Large intestine (tissue), 12 donors: ENCODE measurements at places on chromosomes 5 and 9.

- no peak for DNase-seq
Observed at GRCh38 chr5:71830681-71831539, 111.8 kb downstream of the CARTPT start.

DNA sequence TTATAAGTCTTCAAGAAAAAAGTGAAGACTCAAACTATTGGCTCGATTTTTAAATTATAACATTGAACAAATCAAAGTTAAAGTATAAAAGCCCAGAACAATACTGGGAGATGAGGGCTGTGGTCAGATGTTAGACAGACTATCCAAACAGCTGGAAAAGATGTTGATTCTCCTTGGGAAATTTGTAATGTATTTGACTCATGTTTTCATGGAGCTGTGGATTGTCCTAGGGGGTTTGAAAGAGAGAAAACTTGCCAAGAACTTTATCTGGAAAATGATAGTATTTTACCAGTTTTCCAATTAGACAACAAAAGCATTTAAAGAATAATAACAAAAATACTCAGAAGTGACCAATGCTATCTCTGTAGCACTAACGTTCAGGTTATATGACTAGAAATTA is 339.2 kb downstream of the ARL15 start:
- DNase-seq = no peak

GRCh38 chr9:131831380-131832165 is 91.7 kb upstream of the RAPGEF1 start:
- no peak for DNase-seq

GRCh38 chr5:5331848-5332247 is 90.6 kb upstream of the ICE1 start:
- no peak for DNase-seq

- no peak for DNase-seq
Observed at GRCh38 chr9:130368631-130369103, 76.1 kb upstream of the ASS1 start.

DNA sequence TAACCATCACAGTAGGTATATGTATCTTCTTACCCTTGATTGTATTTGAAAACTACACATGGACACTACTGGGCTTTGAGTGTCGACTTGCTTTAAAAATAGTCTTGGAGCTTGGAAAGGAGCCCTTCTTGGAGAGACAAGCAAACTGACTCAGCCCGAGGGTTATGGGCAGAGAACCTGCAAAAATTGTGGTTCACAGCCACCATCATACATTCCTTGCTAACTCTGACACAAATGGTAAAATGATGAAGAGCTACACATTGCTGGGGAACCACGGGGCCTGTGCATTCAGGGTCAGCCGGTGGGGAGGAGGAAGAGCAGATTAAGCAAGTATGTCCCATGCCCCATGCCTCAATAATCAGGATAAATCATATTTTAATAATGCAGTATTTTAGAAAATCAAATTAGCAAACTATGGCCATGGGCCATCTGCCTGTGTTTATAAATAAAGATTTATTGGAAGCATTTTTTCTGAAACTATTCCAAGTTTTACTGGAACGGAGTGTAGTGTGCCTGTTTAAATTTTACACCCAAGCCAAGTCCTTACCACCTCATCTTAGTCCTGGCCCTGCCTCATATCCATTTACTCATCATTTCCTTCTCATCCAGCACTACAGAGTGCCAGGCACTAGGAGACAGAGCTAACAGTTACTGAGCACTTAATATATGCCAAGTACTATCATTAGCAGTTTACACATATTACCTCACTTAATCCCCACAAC is 195.7 kb downstream of the PALM2AKAP2 start:
- DNase-seq = no peak

- no peak for DNase-seq
Observed at GRCh38 chr9:13022756-13023155, 247.9 kb downstream of the LURAP1L start.

DNA sequence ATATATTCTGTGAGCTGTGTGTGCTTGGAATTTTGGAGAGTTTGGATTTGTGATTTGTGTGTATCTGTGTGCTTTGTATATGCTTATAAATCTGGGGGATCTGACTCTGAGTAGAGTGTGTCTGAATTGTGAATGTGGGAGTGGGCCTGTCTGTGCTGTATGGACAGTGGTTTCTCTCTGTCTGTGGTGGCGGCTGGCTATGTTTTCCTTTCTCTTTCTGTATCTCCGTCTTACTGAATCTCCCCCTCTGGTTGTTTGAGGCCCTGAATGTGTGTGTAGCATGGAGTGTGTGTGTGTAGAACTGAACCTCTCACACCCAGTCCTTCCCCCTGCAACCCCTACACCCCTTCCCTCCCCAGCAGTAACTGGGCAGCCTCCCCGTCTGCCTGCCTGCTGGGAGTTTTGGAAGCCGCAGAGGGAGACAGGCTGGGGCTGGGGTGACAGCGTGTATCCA is 4.7 kb downstream of the CXXC5 start:
- no peak for DNase-seq

GRCh38 chr5:61407706-61408270 is 75.7 kb downstream of the ZSWIM6 start:
- DNase-seq = no peak

DNA sequence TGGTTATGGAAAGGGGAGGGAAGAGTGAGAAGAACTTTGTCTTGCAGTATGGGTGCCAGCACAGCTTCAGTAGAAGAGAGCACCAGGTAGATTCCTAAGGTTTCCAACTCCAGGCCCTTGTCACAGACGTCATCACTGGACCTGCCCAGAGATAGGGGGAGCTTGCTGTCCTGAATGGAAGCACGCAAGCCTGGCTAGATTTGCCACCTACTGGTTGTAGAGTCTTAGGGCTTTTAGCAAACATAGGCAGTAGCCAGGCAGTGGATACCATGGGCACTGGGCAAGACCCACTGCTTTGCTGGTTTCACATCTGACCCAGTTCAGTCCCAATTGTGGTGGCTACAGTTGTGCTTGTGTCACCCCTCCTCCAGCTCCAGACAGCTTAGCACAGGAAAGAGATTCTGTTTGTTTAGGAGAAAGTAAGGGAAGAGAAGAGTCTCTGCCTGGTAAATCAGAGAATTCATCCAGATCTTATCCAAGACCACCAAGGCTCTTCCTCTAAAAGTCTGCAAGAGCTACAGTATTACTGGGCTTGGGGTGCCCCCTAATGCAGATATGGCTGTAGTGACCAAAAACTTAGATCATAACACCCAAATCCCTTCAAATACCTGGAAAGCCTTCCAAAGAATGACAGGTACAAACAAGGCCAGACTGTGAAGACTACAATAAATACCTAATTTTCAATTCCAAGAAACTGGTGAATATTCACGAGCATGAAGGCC is 158.9 kb downstream of the HINT1 start:
- DNase-seq = no peak

GRCh38 chr5:127518319-127518621 is 830 bp downstream of the PRRC1 start:
- DNase-seq = no peak

DNA sequence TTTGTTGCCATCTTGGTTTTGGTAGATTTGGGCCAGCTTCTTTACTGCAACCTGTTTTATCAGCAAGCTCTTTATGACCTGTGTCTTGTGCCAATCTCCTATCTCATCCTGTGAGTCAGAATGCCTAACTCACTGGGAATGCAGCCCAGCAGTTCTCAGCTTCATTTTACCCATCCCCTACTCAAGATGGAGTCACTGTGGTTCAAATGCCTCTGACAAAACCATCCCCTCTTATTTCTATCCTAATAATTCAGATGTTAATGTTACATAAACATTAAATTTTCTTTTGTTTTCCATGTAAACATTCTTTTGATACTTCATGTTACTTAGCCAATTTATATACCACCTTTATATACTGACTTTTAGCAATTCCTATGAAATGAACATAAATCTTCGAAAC is 746.3 kb downstream of the CDH18 start:
- DNase-seq = no peak

DNA sequence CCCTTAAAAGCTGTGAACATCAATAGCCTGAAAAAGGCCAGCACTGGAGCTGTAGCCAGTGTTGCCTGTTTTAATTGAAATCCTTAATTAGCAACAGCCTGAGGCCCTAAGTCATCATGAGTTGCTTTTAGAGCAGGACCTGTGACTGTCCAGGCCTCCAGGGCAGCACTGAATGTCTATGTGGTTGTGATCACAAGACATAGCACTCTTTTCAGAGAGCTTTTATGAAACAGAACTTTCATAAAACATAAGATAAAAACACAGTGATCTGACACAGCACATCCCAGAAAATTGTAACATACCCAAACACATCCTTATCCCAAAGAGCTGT is 85.5 kb upstream of the MYO10 start:
- no peak for DNase-seq

DNA sequence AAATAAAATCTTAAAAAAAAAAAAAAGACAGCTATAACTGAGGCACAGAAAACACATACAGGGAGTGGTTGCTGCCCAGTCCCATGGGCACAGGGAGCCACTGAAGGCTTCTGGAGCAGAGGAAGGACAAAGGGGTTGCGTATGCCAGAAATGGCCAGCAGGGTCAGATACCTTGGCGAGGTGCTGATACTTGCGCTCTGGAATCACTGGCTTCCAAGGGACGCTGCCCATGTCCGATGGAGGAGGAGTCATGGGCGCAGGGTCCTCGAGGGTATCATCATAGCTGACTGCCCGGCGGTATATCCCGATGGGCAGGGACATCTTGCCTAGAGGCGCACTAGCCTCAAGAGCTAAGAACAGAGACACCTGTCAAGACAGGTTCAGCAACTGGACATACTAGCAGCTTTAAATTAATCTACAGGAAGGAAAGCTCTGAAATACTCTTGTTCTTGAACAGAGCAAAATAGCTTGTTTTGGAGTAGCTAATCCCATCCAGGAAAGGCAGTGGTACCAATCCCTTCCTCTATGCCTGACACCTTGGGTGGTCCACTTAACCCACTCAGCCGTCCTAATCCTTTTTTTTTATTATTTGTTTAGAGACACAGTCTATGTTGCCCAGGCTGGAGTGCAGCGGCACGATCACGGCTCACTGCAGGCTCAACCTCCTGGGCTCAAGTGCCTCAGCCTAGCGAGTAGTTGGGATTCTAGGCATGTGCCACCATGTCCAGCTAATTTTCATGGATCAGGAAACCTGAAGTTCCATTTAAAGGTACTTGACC is 6.0 kb downstream of the KIAA1191 start:
- DNase-seq = no peak

GRCh38 chr5:143312822-143313221 is 90.7 kb downstream of the NR3C1 start:
- no peak for DNase-seq

DNA sequence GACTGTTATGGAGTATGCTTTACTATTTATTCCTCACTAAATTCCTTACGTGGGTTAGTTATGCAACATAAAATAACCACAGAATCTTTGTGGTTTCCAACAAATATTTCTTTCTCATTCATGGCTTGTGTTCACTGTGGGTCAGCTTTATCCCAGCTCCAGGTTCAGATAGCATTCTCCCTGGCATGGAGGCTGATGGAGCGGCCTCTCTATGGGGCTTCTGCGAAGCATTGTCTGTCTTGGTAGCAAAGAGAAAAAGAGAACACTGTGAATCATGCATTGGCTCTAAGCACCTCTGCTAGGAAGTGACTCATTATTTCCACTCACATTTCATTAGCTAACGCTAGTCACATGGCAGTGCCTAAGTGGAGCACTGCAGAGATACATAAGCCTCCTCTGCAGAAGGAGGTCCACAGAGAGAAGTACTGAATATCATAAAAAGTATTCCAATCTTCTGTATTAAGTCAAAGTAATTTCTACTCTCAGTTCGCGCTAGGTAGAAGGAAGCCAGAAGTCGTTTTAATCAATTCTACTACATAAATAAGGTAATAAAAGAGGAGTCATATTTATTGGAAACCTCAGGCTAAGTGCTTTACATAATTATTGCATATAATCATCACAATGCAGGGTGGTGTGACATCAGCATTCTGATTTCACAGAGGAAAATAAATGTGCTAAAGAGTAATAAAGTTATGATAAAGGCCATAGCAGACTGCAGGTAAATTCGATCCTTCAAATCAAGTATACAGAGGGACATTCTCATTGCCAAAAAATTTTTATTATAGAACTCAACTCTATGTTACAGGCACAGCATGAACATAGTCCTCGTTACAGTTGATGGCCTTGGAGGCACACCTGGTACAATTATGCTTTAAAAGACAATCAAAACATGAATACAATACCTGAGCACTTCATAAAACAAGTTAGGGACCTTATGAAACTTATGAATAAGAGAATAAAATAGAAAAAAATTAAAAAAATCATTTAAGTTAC is 531.1 kb downstream of the CETN3 start:
- DNase-seq = no peak

DNA sequence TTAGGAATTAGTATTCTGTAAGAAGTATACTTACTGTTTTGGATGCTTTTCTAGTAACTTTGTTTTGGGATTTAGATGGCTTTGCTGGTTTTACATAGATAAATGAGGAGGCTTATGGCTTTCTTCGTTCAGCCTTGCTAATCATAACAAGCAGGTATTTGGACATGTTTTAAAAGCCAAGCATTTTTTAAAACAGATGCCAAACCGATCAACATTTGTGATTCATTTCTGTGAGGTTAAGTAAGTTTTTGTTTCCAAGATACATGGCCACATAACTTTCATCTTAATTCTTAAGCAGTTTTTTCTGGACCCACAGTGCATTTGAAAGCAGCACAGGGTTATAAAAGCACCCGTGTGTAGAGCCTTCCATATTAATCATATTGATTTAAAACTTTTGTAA is 21.7 kb downstream of the TARS1 start:
- DNase-seq = no peak
